ENCODE measurements at places on chromosomes 1 and 21. TPM values are rescaled to one million over a fixed set of nuclear protein-coding genes. Genes with fewer than 3 reads are reported as not detected.

OR2T2 gene
- not detected for total RNA-seq

S100A7A gene
- not detected for total RNA-seq

TNFRSF8 gene
- total RNA-seq = 2.8 TPM

COL18A1 gene
- 97.7 TPM for total RNA-seq

MYBPH gene
- total RNA-seq = not detected

TEX35 gene
- not detected for total RNA-seq

LCE3D gene
- total RNA-seq = not detected

ADAM30 gene
- not detected for total RNA-seq

GRCh38 chr1:22886211-22886610, 86.5 kb downstream of the LACTBL1 start:
- H3K4me3 ChIP-seq = no peak overlapping the region
- H3K4me1 ChIP-seq = no peaks in the 10 kb centered on the region
- DNase-seq = no peak
- no peak overlapping the region for H3K27ac ChIP-seq
- no peaks in the 10 kb centered on the region for H3K36me3 ChIP-seq

- H3K4me1 ChIP-seq = no peaks in the 10 kb centered on the region
- H3K27ac ChIP-seq = no peak overlapping the region
- DNase-seq = no peak
- no peaks in the 10 kb centered on the region for H3K36me3 ChIP-seq
- H3K27me3 ChIP-seq = no peaks in the 10 kb centered on the region
- no peak overlapping the region for H3K4me3 ChIP-seq
Observed at GRCh38 chr1:59323879-59324278, 27.0 kb downstream of the FGGY start.

- peak within 1 kb of the TSS; percentile 86 for H3K27ac ChIP-seq
- peaks cover 3% of the 10 kb centered on the region for H3K27me3 ChIP-seq
- H3K4me1 ChIP-seq = peaks cover 29% of the 10 kb centered on the region
- peak; percentile 96 for DNase-seq
Observed at GRCh38 chr21:32392880-32393676, at the start of gene URB1. Gene URB1 (minus strand): TSS chr21:32393012. CDS start chr21:32392910, 102 bp downstream.

- peak; percentile 82 for DNase-seq
- no peaks in the 10 kb centered on the region for H3K36me3 ChIP-seq
- no peak overlapping the region for H3K27ac ChIP-seq
- no peaks in the 10 kb centered on the region for H3K27me3 ChIP-seq
Observed at GRCh38 chr1:208559597-208560329, 315.6 kb upstream of the PLXNA2 start.

DNA sequence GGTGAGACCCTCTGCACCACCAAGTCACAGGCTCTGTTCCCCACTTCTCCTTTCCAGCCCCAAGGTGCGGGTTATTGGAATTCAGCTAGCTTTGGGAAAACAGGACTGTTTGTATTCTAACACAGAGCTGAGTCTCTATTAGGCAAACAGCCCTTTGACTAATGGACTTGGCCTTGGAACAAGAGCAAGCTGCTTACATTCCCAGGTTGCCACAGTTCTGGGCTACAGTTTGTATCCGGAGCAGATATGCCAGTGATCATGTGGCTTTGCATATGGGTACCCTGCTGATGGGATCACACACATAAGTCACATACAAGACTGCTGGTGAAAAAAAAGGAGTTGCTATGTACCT, 110.5 kb upstream of the COA6 start:
- DNase-seq = no peak
- no peaks in the 10 kb centered on the region for H3K36me3 ChIP-seq
- H3K4me3 ChIP-seq = no peak overlapping the region

- H3K36me3 ChIP-seq = no peaks in the 10 kb centered on the region
- no peaks in the 10 kb centered on the region for H3K27me3 ChIP-seq
- H3K4me1 ChIP-seq = no peaks in the 10 kb centered on the region
- H3K27ac ChIP-seq = no peak overlapping the region
- DNase-seq = no peak
- no peak overlapping the region for H3K4me3 ChIP-seq
Observed at GRCh38 chr21:35294231-35294898, 245.3 kb upstream of the RUNX1 start.

DNA sequence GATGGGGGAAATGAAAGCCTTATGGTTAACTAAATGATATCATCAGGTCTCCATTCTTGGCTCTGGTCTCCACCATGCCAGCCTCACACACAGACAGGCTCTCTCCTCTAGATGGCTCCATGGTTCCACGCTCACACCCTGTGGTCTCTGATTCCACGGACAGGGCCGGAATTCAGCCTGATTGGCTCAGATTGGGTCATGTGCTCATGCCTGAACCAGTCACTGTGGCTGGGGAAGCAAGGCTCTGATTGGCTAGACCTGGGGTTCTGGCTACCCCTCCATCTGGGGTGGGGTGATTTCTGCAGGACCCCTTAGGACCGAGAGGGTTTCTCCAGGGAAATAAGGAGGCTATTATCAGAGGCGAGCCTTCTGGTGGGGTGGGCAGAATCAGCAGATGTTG, 277.0 kb downstream of the PTPRU start:
- no peaks in the 10 kb centered on the region for H3K36me3 ChIP-seq
- H3K27me3 ChIP-seq = no peaks in the 10 kb centered on the region
- no peak overlapping the region for H3K4me3 ChIP-seq
- H3K4me1 ChIP-seq = no peaks in the 10 kb centered on the region
- no peak overlapping the region for H3K27ac ChIP-seq
- DNase-seq = peak; percentile 83

DNA sequence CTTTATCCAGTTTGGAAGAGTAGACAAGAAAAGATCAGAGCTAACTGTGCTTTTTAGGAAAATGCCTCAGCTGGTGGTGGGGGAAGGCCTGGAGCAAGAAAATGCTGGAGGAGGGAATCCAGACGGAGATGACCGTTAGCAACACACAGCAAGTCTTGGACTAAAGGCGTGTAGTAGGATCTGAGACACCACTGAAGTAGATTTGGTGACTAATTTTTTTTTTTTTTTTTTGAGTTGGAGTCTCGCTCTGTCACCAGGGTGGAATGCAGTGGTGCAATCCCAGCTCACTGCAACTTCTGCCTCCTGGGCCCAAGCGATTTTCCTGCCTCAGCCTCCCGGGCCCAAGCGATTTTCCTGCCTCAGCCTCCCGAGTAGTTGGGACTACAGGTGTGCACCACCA, 41.2 kb downstream of the LPAR3 start:
- no peaks in the 10 kb centered on the region for H3K36me3 ChIP-seq
- H3K27ac ChIP-seq = no peak overlapping the region
- peak; percentile 39 for DNase-seq
- no peak overlapping the region for H3K4me3 ChIP-seq
- peaks cover 4% of the 10 kb centered on the region for H3K4me1 ChIP-seq

DNA sequence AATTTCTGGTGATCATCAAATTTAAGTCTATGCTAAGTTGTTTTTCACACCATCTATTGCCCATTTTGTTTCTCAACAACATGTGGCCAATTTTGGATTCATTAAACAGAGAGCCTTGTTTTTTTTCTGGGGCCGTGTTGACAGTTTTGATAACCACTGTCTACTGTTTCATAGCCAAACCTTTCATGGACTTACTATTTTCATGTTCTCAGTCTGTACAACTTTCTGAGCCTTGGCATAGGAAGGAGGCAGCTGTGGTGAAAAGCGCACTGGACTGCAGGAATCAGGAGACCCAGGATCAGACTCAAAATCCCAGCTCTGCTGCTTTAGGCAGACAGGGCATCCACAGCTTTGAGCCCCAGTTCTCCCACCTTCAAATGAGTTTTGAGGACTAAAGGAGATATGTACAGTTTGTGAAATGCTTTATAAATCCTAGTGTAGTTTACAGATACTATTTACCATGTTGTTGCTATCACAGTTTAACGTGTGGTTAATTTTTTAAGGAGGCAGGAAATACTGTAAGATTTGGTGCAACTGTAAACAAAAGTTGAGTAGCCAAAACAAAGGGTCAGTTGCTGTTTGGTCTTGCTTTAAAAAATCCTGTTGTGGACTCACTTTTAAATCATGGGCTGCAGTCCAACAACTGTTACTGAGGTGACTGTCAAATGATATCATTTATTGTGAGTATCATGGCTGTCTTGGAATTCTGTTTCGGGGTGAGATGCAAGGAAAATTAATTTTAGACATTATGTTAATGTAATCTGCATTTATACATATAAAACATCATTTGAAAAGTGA, 2.9 kb downstream of the MACO1 start:
- H3K27me3 ChIP-seq = no peaks in the 10 kb centered on the region
- H3K4me3 ChIP-seq = peak overlapping the region; percentile 23
- no peaks in the 10 kb centered on the region for H3K36me3 ChIP-seq
- peak overlapping the region; percentile 44 for H3K27ac ChIP-seq
- H3K4me1 ChIP-seq = peaks cover 72% of the 10 kb centered on the region

DNA sequence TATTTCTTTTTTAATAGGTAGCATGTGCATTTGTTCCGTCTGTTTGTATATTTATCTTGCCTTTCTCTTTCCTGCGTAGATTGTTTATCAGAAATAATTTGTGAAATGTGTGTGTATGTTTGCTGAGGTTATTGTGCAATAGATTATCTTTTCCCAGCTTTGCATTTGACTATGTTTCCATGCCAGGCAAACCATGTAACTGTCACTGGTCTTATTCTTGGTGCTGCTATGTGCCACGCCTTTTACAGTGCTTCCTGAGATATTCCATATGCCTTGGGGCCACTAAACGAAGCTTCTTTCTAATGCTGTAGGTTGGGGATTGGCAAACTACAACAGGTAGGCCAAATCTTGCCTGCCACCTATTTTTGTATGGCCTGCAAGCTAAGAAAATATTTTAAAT, 598.8 kb downstream of the PLPP3 start:
- H3K36me3 ChIP-seq = no peaks in the 10 kb centered on the region
- no peak overlapping the region for H3K4me3 ChIP-seq
- H3K4me1 ChIP-seq = no peaks in the 10 kb centered on the region
- H3K27me3 ChIP-seq = no peaks in the 10 kb centered on the region

GRCh38 chr1:171346881-171347280, 32.9 kb downstream of the FMO4 start:
- H3K36me3 ChIP-seq = no peaks in the 10 kb centered on the region
- no peak for DNase-seq
- no peaks in the 10 kb centered on the region for H3K27me3 ChIP-seq
- H3K4me3 ChIP-seq = no peak overlapping the region
- no peaks in the 10 kb centered on the region for H3K4me1 ChIP-seq
- no peak overlapping the region for H3K27ac ChIP-seq

- H3K27ac ChIP-seq = peak overlapping the region; percentile 90
- H3K36me3 ChIP-seq = no peaks in the 10 kb centered on the region
- no peaks in the 10 kb centered on the region for H3K27me3 ChIP-seq
- H3K4me3 ChIP-seq = no peak overlapping the region
Observed at GRCh38 chr1:2135441-2135841, 59.1 kb downstream of the FAAP20 start.

DNA sequence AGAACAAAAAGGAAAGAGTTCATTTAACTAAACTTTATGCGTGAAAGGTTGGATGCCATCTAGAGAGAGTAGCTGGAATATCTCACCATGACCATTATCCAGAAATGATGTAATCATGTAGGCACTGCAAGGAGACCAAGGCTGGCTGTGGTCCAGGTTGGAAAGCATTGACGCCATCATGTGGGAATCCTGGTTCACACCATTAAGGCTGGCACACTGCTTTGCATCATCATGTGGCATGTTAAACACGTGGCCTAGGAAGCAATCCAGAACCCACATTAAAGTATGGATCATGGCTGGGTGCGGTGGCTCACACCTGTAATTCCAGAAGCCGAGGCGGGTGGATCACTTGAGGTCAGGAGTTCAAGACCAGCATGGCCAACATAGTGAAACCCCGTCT, 4.3 kb downstream of the ADAMTS1 start:
- peak overlapping the region; percentile 81 for H3K4me3 ChIP-seq
- H3K4me1 ChIP-seq = peaks cover 59% of the 10 kb centered on the region
- peaks cover 80% of the 10 kb centered on the region for H3K36me3 ChIP-seq
- no peaks in the 10 kb centered on the region for H3K27me3 ChIP-seq
- peak overlapping the region; percentile 94 for H3K27ac ChIP-seq

GRCh38 chr1:246001837-246002230, 505.2 kb downstream of the SMYD3 start:
- H3K36me3 ChIP-seq = no peaks in the 10 kb centered on the region
- H3K4me1 ChIP-seq = peaks cover 16% of the 10 kb centered on the region
- no peak overlapping the region for H3K27ac ChIP-seq
- no peak overlapping the region for H3K4me3 ChIP-seq

DNA sequence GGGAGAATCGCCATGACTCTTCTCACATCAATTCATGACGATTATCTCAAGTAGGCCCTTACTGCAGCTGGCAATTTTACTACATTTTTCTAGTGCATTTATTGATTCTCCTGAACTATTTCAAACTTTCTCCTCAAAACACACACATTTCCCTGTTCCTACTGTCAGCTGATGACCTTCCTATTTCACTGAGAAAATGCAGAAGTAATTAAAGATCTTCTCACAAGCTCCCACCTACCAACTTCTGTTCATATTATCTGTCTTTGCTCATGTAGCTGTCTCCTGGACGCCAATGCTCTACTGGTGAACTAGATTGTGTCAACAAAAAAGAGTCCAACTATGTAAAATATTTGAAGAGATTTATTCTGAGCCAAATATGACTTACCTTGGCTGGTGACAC, 36.4 kb upstream of the FASLG start:
- H3K36me3 ChIP-seq = no peaks in the 10 kb centered on the region
- no peaks in the 10 kb centered on the region for H3K4me1 ChIP-seq
- H3K27ac ChIP-seq = no peak overlapping the region
- H3K4me3 ChIP-seq = no peak overlapping the region

DNA sequence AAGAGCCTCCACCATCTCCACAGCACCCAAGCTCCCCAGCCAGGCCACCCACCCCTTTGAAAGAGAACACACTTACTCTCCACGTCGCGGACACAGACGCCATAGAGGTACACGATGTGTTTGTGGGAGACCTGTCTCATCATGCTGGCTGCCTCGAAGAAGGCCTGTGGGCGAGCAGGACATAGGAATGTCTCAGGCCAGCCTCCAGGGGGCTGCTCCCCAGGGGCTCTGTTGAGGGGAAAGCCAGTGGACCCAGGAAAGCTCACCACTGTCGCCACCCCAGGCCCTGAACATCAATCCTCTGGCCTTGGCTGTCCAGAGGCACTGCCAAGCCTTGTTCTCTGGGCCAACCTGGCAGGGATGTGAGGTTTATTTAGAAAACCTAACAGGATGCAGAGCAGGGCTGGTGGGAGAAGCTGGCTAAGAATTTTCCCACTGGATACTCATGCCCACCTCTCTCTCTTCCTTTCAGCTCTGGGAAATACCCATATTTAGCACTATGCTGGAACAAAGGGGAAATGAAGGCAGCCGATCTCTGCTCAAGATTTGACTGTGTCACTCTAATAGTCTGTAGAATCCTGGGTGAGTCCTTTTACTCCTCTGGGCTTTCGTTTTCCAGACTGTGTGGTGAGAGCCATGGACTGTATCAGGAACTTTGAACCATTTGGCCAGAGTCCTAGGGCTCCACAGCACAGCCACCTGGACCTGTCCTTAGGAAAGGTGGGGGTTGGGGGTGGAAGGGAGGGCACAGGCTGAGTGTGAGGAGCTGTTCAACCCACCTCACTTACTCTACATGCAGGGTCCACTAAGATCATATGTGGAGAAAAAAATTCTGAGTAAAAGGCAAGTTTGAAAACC, 101.9 kb downstream of the RAVER2 start:
- no peaks in the 10 kb centered on the region for H3K27me3 ChIP-seq
- H3K27ac ChIP-seq = no peak overlapping the region
- peaks cover 10% of the 10 kb centered on the region for H3K4me1 ChIP-seq

- no peaks in the 10 kb centered on the region for H3K4me1 ChIP-seq
- no peak overlapping the region for H3K4me3 ChIP-seq
- H3K27me3 ChIP-seq = no peaks in the 10 kb centered on the region
- H3K27ac ChIP-seq = no peak overlapping the region
- no peaks in the 10 kb centered on the region for H3K36me3 ChIP-seq
- no peak for DNase-seq
Observed at GRCh38 chr1:99347041-99347684, 82.9 kb downstream of the PLPPR4 start.

GRCh38 chr1:183048087-183049085, 25.2 kb downstream of the LAMC1 start:
- H3K4me3 ChIP-seq = no peak overlapping the region
- H3K27me3 ChIP-seq = peaks cover 3% of the 10 kb centered on the region
- H3K36me3 ChIP-seq = no peaks in the 10 kb centered on the region
- DNase-seq = no peak
- no peak overlapping the region for H3K27ac ChIP-seq
- peaks cover 79% of the 10 kb centered on the region for H3K4me1 ChIP-seq

Data from esophagus muscularis mucosa (tissue), 4 donors.